Large intestine (tissue), 12 donors: ENCODE measurements at places on chromosomes 12 and 14.
A peak's percentile ranks its signal among the peaks of the same experiment; 100 is the strongest.

- no peak for DNase-seq
These were observed 33.9 kb downstream of the SPTLC2 start for GRCh38 chr14:77582511-77582910.

DNA sequence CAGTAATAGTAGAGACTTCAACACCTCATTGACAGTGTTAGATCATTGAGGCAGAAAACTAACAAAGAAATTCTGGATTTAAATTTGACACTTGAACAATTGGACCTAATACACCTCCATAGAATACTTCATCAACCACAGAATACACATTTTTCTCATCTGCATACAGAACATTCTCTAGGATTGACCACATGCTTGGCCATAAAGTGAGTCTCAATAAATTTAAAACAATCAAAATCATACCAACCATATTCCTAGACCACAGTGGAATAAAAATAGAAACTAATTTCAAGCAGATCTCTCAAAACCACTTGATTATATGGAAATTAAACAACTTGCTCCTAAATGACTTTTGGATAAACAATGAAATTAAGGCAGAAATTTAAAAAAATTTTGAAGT is 82.3 kb downstream of the SLC38A4 start:
- no peak for DNase-seq

GRCh38 chr14:55780156-55780946 is 200.3 kb downstream of the KTN1 start:
- peak; percentile 64 for DNase-seq

GRCh38 chr12:127546721-127547505 is 720.1 kb upstream of the TMEM132C start:
- DNase-seq: no peak

- DNase-seq: no peak
These were observed 236.4 kb upstream of the CRY1 start for GRCh38 chr12:107329569-107330324.
